ENCODE measurements at places on chromosomes 1 and 21.

- DNase-seq: no peak
Measured at GRCh38 chr1:98766255-98766654, 104.7 kb downstream of the SNX7 start.

DNA sequence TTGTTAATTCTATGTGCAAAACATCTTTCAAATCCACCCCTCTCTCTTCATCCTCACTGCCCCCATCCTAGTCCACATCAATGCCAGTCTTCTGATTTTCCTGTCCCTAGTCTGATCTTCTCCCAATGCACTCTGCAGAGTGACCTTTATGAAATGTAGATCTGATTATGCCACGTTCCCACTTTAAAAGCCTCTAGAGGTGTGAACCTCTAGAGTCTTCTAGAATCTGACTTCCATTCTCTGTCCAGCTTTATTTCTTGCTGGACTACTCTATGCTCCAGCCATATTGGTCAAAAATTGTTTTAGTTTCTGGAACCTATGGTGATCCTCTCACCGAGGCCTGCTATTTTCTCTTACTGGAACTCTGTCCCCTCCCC lies 32.5 kb downstream of the ZNF648 start:
- no peak for DNase-seq

DNA sequence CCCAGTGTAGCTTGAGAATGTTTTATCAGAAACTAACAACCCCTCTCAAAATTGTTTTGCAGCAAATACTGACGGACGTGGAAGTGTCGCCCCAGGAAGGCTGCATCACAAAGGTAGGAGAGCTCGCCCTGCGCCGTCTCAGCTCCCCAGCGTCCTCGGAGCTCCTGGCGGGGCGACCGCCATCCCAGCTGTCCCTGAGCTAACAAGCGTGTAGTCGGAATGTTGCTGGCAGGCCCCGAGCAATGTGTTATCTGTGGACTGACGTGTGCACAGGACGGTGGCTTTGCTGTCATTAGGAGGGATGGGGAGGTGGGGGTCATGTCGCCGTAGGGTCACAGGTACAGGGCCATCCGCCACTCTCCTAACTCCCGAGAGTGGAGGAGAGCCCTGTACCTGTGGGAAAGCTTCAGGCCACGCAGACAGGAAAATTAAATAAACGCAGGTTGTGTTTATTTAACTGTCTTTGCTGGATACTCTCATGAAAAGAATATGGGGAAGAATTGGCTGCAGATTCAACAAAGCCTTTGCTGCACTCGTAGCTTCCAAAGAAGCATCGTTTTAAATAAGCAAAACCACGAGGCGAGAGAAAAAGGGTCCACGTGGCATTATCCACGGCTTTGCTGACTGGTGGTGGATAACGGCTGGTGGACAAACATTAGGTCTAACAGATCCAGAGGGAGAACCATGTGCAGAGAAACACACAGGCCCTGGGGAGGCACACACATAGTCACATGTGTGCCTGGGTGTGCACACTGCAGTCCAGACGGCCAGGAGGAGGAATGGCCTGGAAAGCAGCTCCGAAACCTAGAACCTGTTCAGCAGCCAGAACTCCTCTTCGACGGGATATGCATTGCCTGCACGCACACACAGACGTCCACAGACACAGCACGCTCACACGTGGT lies 175.3 kb downstream of the PRDM16 start:
- DNase-seq: no peak

- DNase-seq: no peak
Measured at GRCh38 chr1:203239526-203240305, 10.2 kb upstream of the CHIT1 start.

DNA sequence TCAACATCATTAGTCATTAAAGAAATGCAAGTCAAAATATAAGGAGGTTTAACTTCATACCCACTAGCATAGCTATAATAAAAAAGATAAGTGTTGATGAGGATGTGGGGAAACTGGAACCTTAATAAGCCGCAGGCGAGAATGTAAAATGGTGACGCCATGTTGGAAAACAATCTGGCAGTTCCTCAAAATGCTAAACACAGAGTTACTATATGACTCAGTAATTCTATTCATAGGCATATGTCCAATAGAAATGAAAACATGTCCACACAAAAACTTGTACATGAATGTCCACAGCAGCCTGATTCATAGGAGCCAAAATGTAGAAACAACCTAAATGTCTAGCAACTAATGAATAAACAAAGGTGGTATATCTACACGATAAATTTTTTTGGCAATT lies 23.2 kb downstream of the DDX59 start:
- no peak for DNase-seq

DNA sequence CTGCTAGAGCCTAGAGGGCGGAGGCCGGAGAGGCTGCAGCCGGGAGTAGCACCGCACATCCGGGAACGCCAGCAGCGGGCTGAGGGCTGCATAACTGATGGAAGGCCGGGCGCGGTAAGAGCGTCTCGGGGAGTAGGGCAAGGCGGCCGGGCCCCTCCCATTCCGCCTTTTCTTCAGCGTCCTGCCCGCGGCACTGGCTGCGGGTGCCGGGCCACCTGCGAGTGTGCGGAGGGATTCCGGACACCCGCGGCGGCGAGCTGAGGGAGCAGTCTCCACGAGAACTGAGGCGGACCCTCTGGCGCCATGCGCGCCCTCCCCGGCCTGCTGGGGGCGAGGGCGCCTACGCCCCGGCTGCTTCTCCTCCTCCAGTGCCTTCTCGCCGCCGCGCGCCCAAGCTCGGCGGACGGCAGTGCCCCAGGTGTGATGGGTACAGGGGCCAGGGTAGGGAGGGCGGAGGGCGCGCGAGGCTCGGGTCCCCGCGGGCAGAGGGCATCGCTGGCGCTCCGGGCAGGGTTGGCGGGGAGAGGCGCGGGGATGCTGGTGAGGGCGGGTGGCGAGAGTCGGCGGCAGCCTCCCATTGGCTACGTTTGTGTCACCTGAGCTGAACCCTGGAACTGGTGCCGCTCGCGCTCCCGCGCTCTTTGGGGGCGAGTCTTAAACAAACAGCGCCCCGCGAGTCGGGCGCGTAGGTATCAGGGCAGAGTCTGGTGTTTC lies 334.4 kb downstream of the SRGAP2C start:
- peak; percentile 86 for DNase-seq

DNA sequence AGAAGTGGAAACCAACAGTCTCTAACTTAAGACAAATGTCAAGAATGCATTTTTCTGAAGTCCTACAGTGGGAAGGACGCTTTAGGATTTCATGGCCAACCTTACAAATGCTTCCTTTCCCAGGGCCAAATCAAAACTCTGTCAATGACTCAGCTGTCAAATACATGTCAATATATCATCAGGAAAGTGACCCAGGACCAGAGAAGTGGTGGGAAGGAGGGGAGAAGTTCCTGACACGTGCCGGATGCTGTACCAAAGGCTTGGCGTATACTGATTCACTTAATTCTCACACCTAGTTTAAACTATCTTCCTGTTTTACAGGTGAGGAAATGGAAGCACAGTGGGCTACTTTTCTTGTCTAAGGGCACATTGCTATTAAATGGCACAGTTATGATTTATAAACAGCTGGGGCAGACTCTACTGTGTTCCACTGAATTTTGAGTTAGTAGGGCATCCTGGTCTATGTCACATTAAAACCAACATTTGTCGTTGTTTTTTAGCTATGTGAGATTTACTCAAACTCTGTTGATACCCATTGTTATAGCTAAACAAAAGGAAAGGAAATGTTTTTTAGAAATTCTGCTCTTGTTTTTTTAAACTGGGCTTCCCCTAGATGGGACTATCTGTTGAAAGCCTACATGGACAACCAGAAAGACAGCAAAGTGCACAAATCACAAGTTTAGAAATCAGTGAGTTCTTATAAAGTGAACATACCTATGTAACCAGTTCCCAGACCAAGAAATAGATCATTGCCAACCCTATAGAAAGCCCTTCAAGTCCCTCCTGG lies 208.2 kb upstream of the SGIP1 start:
- no peak for DNase-seq
